Stimulated activated CD4-positive, alpha-beta T cell treated with anti-CD3 and anti-CD28 coated beads, TNF-alpha, amount 100 ng/mL, for 4 hours (primary cell): ENCODE measurements at places on chromosomes 4 and X.
A peak's percentile ranks its signal among the peaks of the same experiment; 100 is the strongest.

GRCh38 chr4:138259824-138260223, 17.7 kb upstream of the SLC7A11 start:
- DNase-seq = no peak

DNA sequence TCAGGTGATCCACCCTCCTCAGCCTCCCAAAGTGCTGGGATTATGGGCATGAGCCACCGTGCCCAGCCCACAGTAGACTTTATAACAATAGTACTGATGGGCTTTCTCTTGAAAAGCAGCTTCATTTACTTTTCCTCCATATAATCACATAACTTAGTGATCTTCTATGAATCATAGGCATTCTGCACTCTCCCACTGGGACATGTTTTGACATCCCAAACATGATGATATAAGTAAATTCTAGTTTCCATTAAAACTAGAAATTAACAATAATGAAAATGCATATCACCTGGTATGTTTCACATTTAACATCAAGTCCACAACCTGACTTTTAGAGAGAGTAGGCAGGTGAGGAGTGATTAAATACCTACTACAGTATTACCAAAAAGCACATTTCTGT, 96.5 kb downstream of the CAMK2D start:
- no peak for DNase-seq

DNA sequence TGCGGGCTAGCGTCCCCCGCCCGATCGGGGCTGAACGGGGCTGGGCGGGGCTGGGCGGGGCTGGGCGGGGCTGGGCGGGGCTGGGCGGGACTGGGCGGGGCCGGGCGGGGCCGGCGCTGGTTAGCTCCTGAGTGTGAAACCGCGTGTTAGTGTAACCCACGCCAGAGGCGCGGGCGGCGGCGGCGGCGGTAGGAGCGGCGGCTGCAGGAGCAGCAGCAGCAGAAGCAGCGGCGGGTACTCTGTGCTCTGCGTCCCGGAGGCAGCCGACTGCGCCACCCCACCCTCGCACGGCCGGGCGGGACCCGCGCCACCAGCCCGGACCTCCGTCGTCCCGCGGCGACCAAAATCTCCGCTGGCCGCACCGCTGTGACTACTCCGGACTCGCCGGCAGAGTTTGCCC, 128.1 kb downstream of the LAS1L start:
- DNase-seq = no peak

DNA sequence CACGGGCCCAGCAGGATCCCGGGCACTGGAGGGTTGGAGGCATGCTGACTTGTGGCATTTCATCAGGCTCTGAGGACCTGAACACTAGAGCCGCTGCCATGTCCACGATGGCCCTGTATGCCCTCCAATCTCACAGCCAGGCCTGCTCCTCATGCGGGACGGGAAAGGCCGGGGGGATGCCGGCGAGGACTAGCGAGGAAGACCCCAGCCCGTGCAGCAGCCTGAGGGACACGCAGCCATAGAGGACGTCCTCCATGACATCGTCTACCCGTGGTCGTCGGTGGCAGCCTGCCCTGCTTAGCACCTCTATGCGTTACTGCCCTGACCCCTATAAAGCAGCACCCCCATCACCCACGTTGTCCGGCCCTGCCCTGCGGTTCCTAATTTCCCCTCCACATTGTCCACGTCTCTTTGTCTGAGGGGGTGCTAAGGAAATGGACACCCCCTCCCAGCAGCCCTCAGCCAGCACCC, 32.6 kb downstream of the HMX1 start:
- DNase-seq = no peak

GRCh38 chr4:2961811-2962441, 1.3 kb downstream of the NOP14 start:
- DNase-seq = no peak

DNA sequence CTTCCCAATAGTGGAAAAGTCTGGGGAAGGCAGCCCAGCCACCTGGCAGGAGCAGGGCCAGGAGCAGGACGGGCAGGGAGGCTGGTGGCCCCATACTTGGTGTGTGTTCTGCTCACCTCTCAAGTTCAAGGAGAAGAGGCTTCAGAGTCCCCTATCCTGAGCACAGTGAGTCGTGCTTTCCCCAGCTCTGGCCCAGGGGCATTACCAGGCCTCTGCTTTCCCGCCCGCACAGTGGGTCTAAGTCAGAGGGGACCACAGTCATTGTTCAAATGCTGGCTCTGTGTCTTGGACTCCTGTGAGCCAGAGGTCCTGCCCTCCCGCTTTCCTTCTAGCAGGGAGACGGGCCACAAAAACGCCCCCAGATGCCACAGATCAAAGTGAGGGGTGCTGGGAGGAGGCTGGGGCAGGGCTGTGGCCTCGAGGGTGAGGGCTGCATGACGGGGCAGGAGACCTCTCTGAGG, 27.6 kb downstream of the HTRA3 start:
- no peak for DNase-seq

DNA sequence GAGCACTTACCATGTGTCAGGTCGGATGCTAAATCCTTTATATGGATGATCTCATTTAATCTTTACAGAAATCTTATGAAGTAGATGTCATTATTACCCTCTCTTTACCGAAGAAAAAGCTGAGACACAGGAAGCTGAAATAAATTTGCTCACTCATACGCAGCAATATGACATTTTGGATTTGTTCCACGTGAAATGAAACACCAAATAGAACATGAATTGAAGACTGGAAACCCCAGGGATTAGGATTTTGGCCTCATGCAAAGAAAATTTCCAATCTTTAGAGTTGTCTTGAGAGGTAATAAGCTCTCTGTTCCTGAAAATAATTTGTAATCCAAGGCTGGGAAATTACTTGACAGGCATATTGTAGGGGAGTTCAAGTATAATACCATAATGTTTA, 354.4 kb upstream of the CLNK start:
- DNase-seq = no peak

GRCh38 chr4:104163820-104164219, 330.9 kb downstream of the CXXC4 start:
- no peak for DNase-seq

DNA sequence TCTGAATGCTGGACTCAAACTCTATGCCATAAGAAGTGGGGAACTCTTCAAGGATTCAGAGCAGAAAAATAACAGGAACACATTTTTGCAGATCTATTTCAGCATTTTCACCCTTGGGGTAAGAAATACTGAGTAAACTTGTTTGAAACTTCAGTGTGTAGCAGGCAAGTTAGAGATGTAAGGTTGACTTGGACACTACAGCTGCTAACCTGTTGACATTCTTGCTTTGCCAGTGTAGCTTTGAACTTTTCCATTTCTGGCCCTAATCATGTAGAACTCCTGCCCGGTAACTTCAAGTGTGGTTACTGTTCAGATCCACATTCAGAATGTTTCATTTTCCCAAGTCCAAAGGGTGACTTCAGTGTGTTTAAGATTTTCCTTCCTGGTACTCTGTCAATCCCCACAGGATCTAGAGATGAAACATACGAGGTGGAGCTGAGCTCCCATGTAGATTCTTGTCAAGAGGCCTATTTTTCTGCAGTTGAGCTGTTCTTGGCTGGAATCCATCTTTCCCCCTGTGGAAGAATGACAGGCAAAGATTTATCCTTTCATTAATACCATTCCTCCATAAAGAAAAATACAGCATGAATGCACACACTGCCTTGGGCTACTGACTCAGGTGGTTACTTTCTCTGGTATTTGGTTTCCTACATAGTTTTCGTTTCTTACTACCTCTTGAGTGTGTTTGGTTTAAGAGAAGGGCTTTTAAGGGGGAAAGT, 34.1 kb downstream of the FHDC1 start:
- DNase-seq = no peak

GRCh38 chr4:182640491-182640890, 276.7 kb downstream of the DCTD start:
- no peak for DNase-seq

DNA sequence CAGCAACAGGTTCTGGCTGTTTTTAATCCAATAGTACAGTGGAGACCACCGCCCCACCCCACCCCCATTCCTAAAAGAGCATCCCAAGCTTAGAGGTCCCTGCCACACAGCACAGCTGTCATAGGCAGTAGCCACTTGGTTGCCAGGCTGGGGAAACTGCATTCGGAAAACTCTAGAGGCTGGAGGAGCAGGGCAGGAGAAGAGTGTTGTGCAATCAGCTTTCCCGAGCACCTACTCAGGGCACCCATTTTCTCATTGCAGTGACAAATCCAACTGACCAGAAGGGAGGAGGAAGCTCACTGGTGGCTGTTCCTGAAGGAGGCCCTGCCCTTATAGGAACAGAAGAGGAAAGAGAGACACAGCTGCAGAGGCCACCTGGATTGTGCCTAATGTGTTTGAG, 1.1 kb downstream of the CXCL1 start:
- no peak for DNase-seq

GRCh38 chrX:41381685-41382084, 47.7 kb downstream of the DDX3X start:
- no peak for DNase-seq

DNA sequence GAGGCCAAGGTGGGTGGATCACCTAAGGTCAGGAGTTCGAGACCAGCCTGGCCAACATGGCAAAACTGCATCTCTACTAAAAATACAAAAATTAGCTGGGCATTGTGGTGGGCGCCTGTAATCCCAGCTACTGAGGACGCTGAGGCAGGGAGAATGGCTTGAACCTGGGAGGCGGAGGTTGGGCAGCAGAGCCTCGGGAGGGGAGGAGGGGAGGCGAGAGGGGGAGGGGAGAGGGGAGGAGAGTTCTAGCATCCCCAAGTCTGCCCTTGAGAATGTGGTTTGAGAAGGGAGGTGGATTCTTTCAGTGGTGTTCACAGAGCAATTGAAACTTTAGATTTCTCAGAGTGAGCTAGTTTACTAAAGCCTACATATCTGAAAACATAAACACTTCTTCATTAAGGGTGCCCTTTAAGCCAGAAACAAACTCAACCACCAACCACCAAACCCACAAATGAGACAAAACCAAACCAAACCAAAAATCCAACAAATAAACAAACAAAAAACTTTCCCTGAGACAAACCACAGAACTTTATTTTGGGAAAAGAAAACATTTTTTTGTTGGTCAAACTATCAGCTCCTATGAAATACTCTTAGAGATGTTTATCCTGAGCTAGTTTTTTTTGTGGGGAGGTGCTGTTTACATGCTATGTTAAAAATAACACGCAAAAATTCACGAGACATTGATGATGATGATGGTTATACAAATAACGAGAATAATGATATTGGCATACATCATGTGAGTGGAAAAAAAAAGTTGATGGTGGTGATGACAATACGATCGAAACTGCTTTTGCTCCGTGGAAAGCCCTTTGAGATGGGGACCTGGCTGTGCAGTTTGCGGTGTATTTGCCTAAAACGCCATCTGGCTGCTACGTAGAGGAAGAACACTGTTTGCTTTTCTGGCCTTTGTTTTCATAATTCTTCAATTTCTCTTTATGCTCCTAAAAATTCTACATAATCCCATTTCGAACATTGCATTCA, 98.2 kb upstream of the PRKX start:
- peak; percentile 43 for DNase-seq

DNA sequence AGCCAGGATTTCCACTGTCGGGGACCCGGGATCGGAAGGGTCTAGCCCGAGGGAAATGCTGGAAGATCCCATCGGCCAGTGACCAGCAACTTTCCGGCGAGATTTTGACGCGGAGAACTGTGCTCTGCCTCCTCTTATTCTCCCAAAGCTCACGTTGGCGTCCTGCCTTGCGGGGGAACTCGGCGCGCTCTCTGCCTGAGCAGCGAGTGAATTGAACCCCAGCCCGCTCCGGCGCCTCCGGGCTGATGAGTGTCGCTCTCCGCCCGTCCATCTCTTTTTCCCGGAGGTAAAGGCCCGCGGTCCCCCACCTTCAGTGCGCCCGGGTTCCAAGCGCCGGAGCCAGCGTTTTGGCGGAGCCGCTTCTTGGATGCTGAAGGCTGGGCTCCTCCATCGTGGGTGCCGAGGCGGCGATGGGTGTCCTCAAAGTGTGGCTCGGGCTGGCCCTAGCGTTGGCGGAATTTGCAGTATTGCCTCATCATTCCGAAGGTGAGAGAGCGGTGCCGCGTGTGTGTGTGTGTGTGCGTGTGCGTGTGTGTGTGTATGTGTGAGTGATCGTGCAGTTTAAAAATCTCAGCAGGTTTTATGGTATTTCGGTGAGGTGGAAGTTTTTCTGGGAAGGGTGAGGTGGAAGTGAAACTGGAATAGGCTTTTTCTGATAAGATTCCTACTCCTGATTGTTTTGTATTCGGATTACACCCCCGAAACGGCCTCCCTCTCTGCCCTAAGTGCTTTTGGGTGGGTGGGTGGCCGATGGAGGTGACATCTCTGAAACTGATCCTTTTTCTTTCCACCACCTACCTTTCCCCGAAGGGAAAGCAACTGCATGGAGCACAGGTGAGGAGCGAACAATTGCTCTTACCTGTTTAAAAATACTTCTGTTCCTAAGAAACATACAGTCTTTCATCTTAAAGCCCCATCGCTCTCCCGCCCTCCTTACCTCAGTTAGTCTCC, 752 bp downstream of the FRAS1 start:
- DNase-seq = no peak

GRCh38 chrX:102067966-102068723, 57.3 kb upstream of the TCEAL2 start:
- DNase-seq = no peak

GRCh38 chr4:38523524-38524448, 140.2 kb upstream of the KLF3 start:
- DNase-seq = peak; percentile 24

DNA sequence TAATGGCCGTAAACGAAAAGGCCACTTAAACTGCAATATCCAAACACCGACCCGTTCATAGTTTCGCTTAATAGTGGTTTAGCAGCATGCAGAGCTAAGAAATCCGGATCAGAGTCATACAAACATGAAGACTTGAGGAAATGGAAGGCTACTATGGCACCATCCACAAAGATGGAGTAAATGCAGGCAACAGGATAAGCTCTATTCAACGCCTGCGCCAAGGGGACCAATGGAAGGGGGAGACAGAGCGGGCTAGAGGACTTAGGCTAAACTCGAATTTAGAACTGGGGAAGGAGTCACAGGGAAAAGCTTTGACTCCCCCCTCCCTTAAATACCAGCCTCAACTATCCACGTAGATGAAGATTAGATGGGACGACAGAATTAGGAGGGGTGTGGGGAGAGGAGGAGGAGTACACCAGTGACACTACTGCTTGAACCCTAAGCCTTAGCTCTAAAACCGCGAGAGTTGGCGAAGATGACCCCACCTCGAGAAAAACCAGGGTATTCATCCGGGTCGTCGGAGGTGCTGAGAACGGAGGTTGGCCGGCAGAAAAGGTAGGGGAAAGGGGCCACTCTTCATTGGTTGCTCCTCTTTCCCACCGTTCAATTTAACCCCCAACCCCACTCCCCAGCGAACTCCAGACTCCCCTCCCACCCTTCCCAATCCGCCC, 3.5 kb downstream of the HUWE1 start:
- no peak for DNase-seq
